ENCODE measurements at places on chromosomes 2 and 18. TPM values are rescaled to one million over a fixed set of nuclear protein-coding genes. Genes with fewer than 3 reads are reported as not detected.

Gene CYP27A1
- total RNA-seq: 26.3 TPM

Gene NT5DC4
- not detected for total RNA-seq

Gene HTR2B
- total RNA-seq: 46.4 TPM

Gene RUFY4
- not detected for total RNA-seq

Gene TEX44
- total RNA-seq: not detected

Gene CHMP1B
- total RNA-seq: 58.6 TPM

Gene RGPD3
- 0.42 TPM for total RNA-seq

Gene DAW1
- total RNA-seq: not detected

Gene KIAA2012
- total RNA-seq: not detected

Gene KYNU
- total RNA-seq: 1.2 TPM

Gene ANKRD53
- total RNA-seq: 0.98 TPM

Gene MAL
- 42.8 TPM for total RNA-seq

Gene CXCR1
- not detected for total RNA-seq

Gene DUSP11
- 17.0 TPM for total RNA-seq

Gene DARS1
- 98.8 TPM for total RNA-seq

Gene HOXD10
- 0.42 TPM for total RNA-seq

Gene MBP
- total RNA-seq: 29.6 TPM

Gene GPR45
- total RNA-seq: not detected

Gene CD8A
- total RNA-seq: 1.2 TPM

Gene SPATA3
- total RNA-seq: not detected

Gene STPG4
- total RNA-seq: not detected

Gene C2orf80
- total RNA-seq: not detected

Gene ACOXL
- total RNA-seq: not detected

Gene PROKR1
- not detected for total RNA-seq

Gene KLHL29
- 22.5 TPM for total RNA-seq

Gene INPP4A
- 46.9 TPM for total RNA-seq

Gene TXNDC2
- total RNA-seq: 1.0 TPM

Gene SNTG2
- 3.8 TPM for total RNA-seq

Gene IHH
- not detected for total RNA-seq

Gene TOGARAM2
- total RNA-seq: 0.99 TPM

Gene AFTPH
- total RNA-seq: 35.6 TPM

Gene TUBB8B
- total RNA-seq: not detected

Gene PGAP1
- 3.7 TPM for total RNA-seq

Gene DYNAP
- total RNA-seq: not detected

Gene ZNF396
- total RNA-seq: 1.4 TPM

Gene RNF181
- total RNA-seq: 142 TPM

Gene EGR4
- not detected for total RNA-seq

Measured in esophagus muscularis mucosa (tissue), 4 donors.